ENCODE measurements at places on chromosomes 6 and 20.
A peak's percentile ranks its signal among the peaks of the same experiment; 100 is the strongest.

DNA sequence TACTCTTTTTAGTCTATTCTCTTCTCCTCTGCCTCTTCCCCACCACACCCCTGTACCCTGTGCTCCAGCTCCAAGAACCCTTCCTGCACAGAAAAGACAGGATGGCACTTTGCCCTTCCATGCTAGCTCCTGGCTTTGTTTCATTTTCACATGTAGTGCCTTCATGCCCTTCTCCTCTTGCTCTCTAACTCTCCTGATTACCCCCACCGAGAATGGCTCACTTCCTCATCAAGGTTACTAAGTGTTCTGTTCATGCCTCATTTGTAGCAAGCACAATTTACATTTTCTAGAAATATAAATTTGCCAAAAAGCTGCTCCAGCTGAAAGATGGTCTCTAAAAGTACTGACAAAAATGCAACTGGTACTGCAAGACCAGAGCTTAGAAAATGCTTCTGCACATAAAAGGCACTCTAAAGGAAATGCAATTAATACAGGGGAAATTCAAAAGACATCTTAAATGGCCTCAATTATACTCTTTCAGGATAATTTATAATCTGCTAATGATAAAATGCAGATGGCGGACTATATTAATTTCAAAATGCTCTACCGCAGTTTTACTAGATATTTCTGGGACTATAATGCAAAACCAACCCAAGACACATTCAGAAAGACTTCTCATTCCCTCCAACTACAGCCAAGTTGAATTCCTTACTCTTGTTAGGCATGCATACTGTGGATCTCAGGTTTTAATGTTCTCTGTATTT is 570.2 kb downstream of the PRKN start:
- no peak for DNase-seq

DNA sequence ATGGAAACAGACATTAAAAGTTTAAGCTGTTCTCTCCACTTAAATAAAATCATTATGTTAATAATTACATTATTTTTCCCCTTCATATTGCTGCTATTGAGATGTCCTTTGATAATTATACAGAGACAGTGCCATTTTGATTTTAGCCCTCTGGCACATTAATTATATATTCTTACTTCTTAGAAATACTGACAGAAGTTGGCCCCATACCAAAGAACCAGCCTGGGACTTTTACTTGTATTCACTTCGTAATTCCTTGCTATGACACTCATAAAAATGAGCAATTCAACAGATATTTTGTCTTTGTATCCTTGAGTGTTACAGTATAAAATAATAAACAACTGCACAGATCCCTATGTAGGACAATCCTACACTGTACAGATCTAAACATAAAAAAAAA is 743.7 kb downstream of the TBC1D32 start:
- DNase-seq: no peak

- DNase-seq: peak; percentile 29
Measured at GRCh38 chr20:1838556-1839279, 56.5 kb upstream of the SIRPA start.

GRCh38 chr6:167146977-167147376 is 10.8 kb downstream of the GPR31 start:
- no peak for DNase-seq

- no peak for DNase-seq
Measured at GRCh38 chr6:147651249-147652063, 143.0 kb downstream of the SAMD5 start.

- no peak for DNase-seq
Measured at GRCh38 chr6:63858691-63859090, 223.1 kb downstream of the PHF3 start.

GRCh38 chr6:167730441-167730840 is 96.3 kb upstream of the AFDN start:
- DNase-seq: no peak

GRCh38 chr6:3057063-3057770 is 11.1 kb upstream of the RIPK1 start:
- DNase-seq: no peak

GRCh38 chr20:49353348-49353747 is 75.5 kb upstream of the ZNFX1 start:
- DNase-seq: no peak

GRCh38 chr20:10562899-10563298 is 110.9 kb downstream of the JAG1 start:
- DNase-seq: no peak

GRCh38 chr20:37845241-37845681 is 57.7 kb upstream of the VSTM2L start:
- no peak for DNase-seq

DNA sequence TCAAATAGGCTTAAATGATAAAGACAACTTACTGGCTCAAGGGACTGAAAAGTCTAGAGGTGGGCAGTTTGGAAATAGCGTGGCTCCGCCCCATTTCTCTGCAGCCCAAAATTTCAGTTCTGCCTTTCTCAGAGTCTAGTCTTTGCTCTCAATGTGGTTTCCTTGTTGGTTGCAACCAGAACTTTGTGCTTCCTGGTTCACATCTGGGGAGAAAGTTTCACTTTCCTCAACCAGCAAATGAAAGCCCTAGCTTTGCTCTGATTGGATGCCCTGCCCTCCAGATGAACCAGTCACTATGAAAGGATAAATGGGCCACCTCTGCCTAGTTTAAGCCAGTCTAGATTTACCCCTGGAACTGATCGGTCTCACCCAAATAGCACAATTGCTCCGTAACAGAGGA is 14.9 kb downstream of the SYCP2L start:
- DNase-seq: peak; percentile 6

GRCh38 chr6:154993026-154993425 is 2.1 kb upstream of the TIAM2 start:
- DNase-seq: no peak

DNA sequence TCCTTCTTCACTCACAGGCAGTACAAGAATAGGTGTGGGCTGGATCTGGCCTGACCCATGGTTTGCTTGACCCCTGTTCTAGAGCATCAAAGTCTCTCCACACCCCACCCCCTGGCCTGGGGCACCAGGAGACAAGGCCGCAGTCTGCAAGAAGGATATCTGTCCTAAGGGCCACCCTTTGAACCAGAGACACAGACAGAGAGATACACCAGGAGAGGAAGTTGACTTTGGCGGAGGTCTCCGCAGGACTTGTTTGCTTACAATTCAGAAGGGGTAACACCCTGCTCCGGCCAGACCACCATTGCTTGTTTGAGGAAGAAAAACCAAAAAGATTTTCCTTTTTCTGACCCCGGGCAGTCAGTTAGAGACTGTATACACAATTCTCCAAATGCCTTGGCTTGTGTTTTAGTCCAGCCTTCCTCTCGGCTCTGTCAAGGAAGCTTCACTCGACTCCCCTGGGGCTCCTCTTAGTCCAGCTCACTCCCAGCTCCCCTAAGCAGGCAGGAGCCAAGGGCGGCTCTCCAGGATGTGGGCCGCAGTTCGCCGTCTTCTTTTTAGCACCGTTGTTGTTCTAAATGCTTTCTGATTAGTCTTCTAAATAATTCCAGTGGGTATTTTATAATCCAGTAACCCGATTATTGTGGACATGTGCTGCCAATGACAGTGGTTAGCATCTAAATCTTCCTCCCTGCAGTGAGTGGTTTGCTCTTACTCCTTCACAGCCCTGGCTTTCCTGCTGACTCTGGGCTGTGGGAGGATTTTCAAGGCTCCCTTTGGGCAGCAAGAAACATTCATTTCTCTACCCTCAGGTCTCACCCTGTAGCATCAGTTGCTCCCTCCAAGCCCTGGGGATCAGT is 58.6 kb upstream of the MRPS10 start:
- DNase-seq: no peak

- no peak for DNase-seq
Measured at GRCh38 chr20:63563225-63563935, 9.4 kb downstream of the FNDC11 start.

DNA sequence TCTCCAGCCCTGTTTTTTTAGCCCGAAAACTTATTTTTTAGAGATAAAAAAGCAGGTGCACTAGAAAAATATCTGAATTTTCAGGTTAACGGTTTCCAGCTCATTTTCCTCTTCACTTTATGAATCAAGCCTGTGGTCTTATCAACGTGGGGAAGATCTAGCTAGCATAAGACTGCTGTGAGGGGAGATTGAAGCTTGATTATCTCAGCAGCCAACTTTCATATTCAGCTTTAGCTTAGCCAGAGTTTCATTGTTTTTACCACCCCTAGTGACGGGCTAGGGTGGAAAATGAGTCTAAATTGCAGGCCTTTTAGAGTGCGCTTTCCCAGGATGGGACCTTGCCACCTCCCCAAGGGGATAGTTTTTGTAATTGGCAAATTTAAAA is 11.9 kb upstream of the RBM38 start:
- no peak for DNase-seq

DNA sequence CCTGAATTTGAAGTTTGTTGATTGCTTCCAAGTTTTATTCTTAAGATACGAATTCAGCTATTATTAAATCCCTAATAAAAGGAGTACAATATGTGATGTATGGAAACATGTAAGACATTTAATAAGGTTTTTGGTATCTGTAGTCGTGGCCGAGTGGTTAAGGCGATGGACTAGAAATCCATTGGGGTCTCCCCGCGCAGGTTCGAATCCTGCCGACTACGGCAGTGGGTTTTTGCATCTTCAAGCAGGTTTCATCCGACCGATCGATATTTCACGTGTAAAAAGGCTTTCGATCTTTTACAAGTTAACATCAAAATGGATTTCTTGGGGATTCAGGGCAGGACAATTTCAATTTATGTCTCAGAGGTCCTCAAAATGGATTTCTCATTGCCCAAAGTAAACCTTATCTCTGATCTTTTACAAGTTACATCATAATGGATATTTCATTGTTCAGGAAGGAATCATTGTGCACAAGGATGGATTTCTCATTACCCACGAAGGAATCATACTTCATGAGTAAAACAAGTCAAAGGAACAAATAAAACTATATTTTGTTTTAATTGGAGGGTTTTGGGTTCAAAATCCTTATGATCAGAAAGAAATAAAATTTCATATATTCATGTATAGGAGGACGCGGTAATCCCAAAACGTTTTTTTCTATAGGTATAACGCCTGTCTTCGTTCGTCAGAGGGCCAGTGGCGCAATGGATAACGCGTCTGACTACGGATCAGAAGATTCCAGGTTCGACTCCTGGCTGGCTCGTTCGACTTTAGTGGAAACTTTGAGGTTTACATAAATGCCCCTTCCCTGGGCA is 37.3 kb upstream of the BTN3A2 start:
- DNase-seq: peak; percentile 14

- no peak for DNase-seq
Measured at GRCh38 chr20:17910828-17911294, 57.7 kb downstream of the SNX5 start.

- no peak for DNase-seq
Measured at GRCh38 chr6:44967481-44967880, 360.6 kb upstream of the RUNX2 start.

DNA sequence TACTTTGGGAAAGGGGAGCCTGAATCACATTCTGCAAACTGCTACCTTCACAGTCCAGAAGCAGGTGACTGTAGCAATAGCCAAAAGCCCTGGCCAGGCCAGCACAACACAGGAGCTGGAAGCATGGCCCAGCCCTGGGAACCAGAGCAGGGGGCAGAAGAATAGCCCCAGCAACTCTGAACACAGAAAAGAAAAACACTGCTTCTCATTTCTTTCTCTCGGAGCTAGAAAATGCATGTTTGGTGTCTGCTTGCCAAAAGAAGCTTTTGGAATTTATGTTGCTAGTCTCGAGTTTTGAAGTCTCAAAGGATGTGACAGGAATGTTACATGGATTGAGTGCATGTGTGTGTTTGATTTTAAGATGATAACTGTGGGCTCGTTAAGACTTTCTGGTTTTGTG is 79.8 kb upstream of the SCAF8 start:
- no peak for DNase-seq

DNA sequence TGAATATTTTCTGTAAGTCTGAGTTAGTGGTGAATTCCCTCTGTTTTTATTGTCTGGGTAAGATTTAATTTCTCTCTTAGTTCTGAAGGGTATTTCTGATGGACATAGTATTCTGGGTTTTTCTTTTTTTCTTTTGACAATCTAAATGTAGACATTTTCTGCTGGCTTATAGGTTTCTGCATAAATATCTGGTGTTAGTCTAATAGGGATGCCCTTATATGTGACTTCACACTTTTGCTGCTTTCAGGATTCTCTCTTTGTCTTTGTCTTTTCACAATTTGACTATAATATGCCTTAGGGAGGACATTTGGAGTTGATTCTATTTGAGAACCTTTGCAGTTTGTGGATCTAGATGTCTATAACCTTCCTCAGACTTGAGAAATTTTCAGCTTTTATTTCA is 667.2 kb downstream of the EPHA7 start:
- DNase-seq: no peak

GRCh38 chr6:168919470-168920179 is 334.0 kb downstream of the THBS2 start:
- DNase-seq: no peak

- DNase-seq: no peak
Measured at GRCh38 chr6:33272275-33273128, 627 bp downstream of the RPS18 start.

GRCh38 chr6:96022225-96022624 is 6.5 kb downstream of the FUT9 start:
- DNase-seq: no peak

DNA sequence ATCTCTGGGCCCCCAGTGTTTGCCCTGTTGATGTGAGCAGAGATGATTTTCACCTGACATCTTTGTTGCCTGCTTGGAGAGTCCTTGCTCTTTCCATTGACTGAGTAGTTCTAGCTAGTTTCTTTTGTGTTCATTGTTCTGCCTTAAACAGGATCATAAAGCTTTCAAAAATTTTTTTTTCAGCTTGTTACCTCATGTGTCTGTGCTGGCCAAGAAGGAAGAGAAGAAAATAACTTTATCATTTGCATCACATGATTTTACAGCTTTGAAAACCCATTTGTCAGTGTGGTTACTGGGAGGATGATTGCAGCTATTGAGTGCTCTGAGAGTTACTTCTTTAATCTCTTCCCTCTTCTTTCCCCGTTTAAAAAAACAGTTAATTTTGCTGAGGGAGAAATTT is 16.0 kb downstream of the FOXO3 start:
- no peak for DNase-seq

DNA sequence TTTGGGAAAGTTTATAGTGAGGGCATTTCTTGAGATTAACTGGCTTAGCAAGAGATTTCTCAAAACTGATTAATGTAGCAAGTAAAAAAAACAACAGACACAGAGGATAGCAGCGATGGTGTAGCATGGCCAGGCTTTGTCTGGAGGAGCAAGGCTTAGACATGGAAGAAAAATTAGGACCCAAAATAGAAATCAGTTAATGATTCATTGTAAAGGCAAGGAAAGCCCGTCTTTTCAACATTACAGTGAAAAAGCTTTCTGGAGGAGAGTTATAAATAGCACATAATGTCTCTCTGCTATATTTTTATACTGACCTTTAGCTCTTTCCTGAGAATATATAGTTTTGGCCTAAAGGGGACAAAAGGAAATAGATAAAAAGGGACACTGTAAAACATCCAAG is 45.1 kb downstream of the FNDC1 start:
- DNase-seq: no peak
